Upper lobe of left lung (tissue), 6 donors: ENCODE measurements at places on chromosomes 3 and 15. TPM values are rescaled to one million over a fixed set of nuclear protein-coding genes. Genes with fewer than 3 reads are reported as not detected.
A peak's percentile ranks its signal among the peaks of the same experiment; 100 is the strongest.

- peak; percentile 47 for DNase-seq
Measured at GRCh38 chr3:14278799-14279625, 100.4 kb downstream of the LSM3 start.

- no peak for DNase-seq
Measured at GRCh38 chr15:86942285-86942684, 862.6 kb downstream of the AGBL1 start.

Gene RNF111
- total RNA-seq, result 41.6 TPM

DNA sequence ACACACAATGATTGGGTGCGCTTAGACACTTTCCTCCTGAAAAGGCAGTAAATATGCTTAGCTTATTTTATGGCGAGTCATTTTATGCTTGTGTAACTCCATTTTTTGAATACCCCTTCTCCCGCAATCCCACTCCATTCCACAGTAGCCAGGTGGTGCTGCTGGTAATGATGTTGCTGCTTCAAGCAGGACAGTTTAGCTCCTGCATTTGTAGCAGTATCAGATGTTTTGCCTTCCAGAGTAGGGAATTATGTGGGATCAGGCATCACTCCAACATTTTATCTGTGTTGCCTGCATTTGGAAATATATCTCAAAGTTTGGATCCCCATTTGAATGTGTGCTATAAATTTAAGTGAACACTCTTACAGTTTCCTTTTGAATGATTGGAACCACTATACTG is 302.1 kb upstream of the SGO1 start:
- DNase-seq, result no peak

GRCh38 chr3:150744919-150745211 is 18.1 kb downstream of the SIAH2 start:
- DNase-seq, result no peak

Gene ABCC5
- total RNA-seq, result 42.8 TPM

DNA sequence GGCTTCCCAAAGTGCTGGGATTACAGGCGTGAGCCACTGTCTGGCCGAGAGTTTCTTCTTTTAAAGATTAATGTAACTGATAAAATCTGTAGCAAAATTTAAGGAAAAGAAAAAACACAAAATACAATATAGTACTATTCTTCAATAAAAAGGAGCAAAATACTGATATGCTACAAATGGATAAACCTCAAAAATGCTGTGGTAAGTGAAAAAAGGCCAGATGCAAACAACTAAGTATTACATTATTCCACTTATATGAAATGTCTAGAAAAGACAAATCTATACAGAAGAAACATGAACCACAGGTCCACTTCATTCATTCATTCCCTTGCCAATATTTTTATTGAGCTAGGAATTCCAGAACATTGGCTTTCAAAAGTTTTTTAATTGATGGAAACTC is 299.5 kb downstream of the CTNNB1 start:
- DNase-seq, result no peak
